ENCODE measurements at places on chromosomes 11 and 22.
A peak's percentile ranks its signal among the peaks of the same experiment; 100 is the strongest.

DNA sequence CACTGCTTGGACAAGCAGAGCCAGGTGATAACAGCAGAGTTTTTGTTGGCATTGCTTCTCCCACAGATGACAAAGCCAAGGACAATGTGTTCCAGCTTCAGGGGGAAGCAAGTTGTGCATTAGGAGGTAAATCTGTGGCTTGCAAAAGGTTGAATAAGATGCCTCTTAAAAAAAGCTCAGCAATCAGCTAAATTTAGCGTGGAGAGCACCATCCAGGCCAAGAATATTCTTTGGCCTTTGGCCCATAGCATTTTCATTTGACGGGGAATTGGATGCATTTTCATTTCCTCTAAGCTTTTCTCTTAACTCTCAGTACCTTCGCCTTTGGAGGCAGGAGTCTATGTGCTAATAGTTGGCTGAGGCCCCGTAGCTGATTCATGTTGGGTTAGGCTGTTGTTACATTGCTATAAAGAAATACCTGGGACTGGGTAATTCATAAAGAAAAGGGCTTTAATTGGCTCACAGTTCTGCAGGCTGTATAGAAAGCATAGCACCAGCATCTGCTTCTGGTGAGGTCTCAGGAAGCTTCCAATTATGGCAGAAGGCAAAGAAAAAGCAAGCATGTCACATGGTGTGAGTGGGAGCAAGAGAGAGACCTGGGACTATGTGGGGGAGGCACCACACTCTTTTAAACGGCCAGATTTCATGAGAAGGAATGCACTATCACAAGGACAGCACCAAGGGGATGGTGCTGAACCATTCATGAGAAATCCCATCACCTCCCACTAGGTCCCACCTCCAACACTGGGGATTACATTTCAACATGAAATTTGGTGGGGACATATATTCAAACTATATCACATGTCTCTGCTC is 350.1 kb upstream of the C11orf87 start:
- DNase-seq: peak; percentile 45

- DNase-seq: no peak
These were observed 56.1 kb upstream of the INCENP start for GRCh38 chr11:62067741-62068140.

DNA sequence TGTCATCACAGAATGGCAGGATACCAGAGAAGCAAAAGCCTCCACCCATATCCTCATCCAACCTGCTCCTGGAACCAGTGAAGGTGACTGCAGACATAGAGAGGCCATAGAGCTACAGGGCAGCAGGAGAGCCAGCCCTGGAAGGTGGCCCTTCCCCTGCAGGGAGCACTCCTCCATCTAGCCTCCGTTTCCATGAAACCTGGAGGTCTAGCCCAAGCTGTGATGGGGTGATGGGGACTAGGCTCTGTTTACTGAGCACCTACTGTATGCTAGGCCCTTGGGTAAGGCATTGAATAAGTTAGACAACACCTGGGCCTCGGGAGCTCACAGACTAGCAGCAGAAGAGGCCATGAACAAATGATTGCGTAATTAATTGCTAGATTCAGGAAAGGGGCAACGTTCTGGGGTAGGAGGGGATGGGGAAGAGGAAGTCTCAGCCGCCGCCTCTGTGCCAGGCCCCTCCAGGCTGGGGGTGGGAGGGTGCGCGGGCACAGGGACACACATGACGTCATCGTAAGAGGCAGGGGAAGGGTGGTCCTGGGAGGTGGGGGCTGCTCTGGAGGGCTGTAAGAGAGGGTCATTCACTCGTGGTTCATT is 784 bp upstream of the SYNGR1 start:
- no peak for DNase-seq

GRCh38 chr22:37298748-37299495 is 16.6 kb downstream of the CYTH4 start:
- DNase-seq: no peak

- DNase-seq: no peak
These were observed 32.5 kb downstream of the PPP2R1B start for GRCh38 chr11:111733611-111734088.

GRCh38 chr22:40178417-40179409 is 988 bp downstream of the TNRC6B start:
- no peak for DNase-seq

GRCh38 chr22:24088816-24089215 is 77.7 kb downstream of the CABIN1 start:
- no peak for DNase-seq

DNA sequence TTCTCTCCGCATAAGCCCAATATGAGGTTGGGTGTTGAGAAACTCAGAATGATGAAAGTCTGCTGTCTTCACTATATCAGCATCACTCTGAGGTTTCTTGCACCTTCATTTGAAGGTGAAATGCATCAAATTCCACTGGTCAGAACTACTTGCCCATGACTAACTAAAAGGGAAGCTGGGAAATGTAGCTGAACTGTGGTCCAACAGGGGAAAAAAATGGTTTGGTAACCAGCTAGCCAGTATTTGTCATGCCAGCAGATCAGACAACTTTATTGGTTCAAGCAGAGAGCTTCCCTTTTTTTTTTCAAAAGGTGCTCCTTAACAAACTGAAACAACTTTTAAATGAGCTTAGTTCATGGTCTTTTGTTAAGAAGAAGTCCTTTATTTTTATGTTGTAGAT is 14.2 kb upstream of the PIK3C2A start:
- DNase-seq: no peak

DNA sequence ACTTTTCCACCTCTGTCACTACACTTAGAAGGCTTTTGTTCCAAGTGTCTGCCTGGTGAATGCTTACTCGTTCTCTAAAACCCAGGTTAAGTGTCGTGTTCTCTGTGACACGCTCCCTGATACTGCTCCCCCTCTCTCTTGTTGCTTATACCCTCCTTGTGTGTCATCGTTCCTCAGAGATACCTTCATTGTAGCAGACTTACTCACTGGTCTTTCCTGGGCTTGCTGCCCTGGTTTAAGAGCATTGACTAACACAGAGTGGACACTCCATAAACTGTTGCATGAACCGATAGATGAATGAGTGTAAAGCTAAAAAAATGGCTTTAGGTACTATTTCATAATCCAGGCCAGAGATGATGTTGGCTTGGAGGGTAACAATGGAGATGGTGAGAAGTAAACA is 171.3 kb downstream of the GRIK4 start:
- peak; percentile 41 for DNase-seq

DNA sequence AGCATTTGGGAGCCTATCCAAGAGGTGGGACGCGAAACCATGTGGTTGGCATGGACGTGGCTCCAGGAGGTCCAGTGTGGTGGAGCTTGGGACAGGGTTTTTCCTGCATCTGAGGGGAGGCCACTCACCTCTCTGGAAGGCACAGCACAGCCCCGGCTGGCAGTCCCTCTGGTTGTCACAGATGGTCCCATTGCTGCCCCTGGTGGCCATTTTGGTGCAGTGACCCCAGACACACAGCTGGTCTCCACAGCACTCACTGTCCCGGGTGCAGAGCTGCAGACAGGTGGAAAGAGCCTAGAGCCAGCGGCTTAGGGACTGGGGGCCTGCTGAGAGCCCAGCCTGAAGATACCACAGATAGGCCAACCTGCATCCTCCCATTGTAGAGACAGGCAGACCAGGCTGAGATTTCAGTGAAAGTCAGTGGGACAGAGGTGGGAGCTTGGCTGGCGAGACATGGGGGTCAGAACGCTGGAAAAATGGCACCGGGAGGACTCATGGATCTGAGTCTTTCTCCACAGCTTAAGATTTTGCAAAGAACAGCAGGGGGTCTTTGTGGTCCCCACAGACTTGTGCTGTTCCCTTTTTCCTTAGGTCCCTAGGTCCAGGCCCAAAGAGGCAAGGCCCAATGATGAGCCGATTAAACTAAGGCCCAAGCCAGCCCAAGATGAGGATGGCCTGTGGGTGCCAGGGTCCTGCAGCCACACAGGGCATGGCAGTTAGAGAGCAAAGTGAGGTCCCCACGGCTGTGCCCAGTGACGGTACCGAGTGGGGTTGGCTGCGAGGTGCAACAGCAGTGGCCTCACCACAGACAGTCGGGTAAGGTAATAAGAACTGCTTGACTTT is 41.4 kb downstream of the DKK3 start:
- no peak for DNase-seq

DNA sequence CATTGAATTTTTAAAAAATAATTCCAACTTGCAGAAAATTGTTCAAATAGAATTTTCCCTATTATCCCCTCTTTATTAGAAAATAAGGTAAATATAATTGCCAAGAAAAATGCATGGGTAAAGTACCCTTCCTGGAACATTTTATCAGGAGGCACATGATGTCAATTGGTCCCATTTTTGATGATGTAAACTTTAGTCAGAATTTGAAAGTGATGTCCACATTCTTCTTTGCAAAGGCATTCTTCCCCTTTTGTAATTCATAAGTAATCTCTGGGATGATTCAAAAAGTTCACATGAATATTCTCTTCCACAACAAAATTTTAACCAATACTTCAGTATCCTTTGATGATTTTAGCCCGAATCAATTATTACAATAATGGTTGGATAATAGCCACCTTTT is 86.9 kb upstream of the ANO3 start:
- DNase-seq: no peak

GRCh38 chr22:38835888-38836301 is 7.9 kb downstream of the NPTXR start:
- DNase-seq: no peak

DNA sequence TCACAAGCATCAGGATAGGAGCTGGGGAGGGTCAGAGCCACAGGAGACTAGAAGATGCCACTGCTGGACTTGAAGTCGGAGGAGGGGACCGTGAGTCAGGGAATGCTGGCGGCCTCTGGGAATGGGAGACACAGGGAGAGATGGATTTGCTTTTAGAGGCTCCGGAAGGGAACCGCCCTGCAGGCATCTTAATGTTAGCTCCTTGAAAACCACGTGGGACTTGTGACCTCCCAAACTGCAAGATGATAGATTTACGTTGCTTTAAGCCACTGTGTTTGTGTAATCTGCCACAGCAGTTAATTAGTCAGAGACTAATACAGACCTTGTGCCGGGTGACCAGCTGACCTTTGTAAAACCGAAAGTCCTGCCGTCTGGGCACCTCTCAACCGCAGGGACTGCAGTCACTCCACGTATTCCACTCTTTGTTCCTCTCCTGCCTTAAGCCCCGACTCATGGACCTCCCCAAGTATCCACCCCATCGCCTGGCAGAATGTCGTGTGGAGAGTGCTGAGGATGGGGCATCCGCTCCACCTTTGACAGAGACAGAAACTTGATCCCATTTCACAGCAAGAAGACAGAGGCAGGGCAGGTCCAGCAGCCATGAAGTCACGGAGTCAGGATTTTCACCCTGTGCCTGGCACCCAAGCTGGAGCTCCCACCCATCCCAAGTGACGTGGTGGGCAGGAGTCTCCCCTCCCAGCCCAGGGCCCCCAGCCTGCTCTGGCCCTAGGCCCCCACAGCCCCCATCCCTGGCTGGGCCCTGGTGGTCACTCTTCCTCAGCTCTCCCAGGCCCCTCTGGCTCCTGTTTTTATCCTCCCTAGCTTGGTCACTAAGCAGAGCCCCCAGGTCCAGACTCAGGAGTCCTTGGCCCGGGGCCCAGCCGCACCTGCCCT is 19.4 kb upstream of the CTSD start:
- DNase-seq: no peak

DNA sequence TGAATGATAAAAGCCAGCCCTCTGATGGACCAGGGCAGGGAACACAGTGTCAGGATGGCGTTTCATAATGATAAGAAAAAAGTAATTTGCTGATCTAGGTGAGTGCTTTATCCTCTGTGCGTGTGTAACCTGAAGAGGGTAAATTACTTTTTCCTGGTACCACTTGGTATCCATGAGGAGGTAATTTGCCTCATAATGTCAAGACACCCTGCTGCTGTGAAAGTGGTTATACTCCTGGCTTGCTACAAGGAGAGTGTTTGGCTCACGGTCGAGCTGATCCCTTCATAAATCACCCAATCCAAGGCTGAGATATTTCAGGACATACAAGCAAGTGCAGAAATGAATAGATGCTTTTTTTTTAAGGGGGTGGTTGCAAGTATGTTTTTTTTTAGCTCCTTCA is 207.2 kb upstream of the PGR start:
- DNase-seq: no peak

- DNase-seq: peak; percentile 72
These were observed 1.9 kb upstream of the ADM start for GRCh38 chr11:10302744-10303557.

- no peak for DNase-seq
These were observed 56.8 kb upstream of the SHANK2 start for GRCh38 chr11:71309181-71309580.

- no peak for DNase-seq
These were observed 29.4 kb upstream of the PRR5 start for GRCh38 chr22:44672632-44673031.

- no peak for DNase-seq
These were observed 70.9 kb upstream of the OR5AK2 start for GRCh38 chr11:56917708-56918400.

DNA sequence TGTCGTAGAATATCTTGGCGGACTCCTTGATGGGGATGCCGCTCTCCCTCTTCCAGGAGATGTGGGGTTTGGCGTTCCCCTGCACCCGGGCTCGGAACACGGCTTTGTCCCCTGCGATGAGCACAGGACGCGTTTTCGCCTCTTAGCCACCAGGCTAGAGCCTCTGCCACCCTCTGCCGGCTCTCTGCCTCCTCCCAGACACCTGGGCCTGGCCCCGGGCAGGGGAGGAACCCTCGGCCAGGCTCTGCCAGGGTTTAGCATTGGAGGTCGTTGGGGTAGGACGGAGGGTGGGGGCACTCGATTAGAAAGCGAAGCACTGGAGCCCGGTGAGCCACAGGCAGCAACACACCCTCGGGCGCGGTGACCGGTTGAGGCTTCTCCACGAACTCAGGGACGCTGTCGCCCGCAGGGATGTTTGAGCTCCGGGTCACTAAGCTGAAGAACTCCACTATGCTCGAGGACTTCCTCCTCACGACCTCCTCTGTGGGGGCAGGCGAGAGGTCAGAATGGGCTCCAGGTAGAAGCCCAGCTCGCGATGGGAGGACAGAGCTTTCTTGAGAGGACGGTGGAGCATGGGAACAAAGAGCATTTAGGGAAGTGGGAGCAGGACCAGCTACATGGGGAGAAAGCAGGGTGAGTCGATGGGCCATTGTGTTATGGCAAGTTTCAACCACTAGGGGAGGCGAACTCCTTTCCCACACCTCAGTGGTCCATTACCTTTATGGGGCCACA is 4.3 kb downstream of the IGSF22 start:
- DNase-seq: no peak

DNA sequence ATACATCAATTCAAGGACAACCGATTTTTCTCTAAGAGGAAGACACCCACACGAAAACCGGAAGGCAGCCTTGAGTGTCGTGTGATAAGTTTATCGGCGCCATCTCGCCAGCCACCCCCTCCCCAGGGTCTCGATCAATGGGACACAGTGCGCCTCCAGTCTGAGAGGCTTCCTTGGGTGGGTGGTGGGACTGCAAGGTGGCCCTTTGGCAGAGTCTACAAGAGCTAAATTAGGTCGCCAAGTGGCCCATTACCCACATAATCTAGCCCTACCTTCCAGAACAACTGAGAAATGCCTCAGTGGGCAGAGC is 64.0 kb downstream of the CD6 start:
- no peak for DNase-seq

GRCh38 chr11:43523632-43524031 is 156.9 kb upstream of the HSD17B12 start:
- no peak for DNase-seq

Measured in GM04504 (cell line).